NCI-H2171 (cell line): ENCODE measurements at places on chromosomes 11 and 22.
A peak's percentile ranks its signal among the peaks of the same experiment; 100 is the strongest.

DNA sequence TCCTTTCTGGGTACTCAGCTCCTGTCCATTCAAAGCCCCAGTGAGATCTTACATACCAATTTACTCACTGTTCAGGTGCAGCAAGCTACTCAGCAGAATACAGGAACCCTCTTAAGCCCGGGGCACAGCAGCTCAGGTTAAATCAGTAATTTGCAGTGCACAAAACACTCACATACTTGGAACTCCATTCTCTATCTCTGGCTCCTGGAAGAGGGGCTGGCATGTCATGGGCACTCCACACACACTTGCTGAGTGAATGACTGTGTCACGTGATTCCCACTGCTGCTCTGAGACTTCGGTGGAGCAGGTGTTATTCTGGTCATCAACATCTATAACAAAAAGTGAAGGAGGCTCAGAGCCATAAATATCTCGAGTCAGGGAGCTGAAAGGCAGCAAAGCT, 157.3 kb upstream of the BDNF start:
- DNase-seq: no peak

- peak; percentile 54 for DNase-seq
Observed at GRCh38 chr11:30586251-30587144, at the start of gene MPPED2. TSS of gene MPPED2 (minus strand) at chr11:30586353. CDS start at chr11:30580373, 5,980 bp downstream.

GRCh38 chr22:34105461-34106062, 185.3 kb upstream of the LARGE1 start:
- no peak for DNase-seq

- no peak for DNase-seq
Observed at GRCh38 chr11:15673408-15673831, 558.7 kb downstream of the INSC start.

GRCh38 chr11:71209181-71209580, 43.2 kb downstream of the SHANK2 start:
- DNase-seq: no peak

DNA sequence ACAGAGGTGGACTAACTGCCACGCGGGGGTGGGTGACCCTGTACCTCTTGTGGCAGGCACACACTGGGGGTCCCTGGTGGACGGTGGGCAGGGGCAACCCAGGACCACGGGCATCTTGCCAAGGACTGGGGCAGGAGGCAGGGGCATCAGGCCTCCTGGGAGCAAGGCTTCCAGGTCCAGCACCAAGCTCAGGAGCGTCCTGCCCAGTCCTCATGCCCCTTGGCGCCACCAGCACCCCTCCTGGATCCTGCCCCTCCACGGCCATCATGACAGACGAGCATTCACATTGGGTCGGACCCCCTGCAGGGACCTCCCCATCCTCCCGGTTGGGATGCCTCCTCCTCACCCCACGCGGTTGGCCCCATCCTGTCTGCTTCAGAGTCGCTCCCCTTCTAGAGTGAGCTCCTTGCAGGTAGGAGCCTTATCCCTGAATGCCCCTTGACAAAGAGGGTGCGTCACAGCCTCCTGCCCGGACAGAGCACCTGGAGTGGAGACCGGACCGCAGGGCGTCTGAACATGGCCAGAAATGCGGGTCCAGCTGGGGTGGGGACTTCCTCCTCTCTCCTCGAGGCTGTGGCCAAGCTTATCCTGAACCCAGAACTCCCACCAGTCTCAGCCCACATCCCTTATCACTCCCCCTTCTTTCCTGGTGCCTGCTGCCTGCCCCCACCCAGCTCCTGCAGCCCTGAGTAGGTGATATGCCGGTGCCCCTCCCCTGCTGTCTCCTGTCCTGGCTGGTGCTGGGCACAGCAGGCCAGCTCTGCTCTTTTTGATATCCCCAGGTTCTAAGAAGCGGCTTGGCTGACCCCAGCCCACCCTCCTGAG, 40.3 kb downstream of the IGF2 start:
- DNase-seq: no peak

- DNase-seq: no peak
Observed at GRCh38 chr11:24373516-24373915, 123.3 kb upstream of the LUZP2 start.

DNA sequence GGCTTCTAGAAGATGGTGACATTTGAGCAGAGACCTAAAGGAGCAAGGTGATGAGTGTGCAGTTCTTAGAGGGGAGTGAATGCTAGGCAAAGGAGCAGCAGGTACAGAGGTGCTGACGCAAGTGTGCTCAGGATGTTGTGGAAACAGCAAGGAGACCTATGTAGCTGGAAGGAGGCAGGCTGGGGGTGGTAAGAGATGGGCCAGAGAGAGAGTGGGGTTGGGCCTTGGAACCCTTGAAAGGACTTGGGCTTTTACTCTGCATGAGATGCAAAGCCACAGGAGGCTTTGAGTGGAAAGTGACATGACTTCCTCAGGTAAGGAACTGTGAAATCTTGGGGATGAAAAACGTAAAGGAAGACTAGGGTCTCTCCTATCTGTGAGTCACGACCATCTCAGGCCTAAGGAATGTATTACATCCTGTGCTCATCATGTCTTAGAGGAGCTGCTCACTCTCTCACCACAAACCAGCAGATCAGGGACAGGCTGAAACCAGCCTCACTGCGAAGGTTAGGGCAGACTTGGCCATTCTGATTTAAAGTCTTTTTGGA, 65.4 kb downstream of the MICAL2 start:
- DNase-seq: no peak

DNA sequence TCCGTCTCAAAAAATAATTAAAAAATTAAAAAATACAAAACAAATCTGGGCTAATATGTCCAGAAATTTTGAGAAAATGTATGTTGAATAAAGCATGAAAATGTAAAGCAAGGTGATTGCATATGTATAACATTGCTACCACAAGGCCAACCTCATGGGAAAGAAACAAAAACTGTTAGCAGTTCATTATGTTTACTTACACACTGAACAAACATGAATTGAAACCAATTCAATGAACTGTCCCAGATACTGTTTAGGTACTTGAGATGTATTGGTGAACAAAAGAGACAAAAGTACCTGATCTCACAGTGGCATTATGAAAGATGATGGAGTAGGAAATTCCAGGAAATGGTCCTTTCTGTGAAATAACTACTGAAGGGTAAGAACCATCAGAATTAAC, 43.8 kb upstream of the IGLL5 start:
- no peak for DNase-seq

GRCh38 chr11:108198833-108199232, 23.6 kb downstream of the NPAT start:
- no peak for DNase-seq
